ENCODE measurements at places on chromosomes 1 and 21.

- no peak for DNase-seq
Observed at GRCh38 chr1:156572663-156573018, 276 bp upstream of the IQGAP3 start.

- no peak for DNase-seq
Observed at GRCh38 chr21:46255758-46256337, 27.3 kb upstream of the LSS start.

GRCh38 chr1:200021577-200022238 is 5.8 kb upstream of the NR5A2 start:
- no peak for DNase-seq

- DNase-seq: no peak
Observed at GRCh38 chr1:188070848-188071247, 1242.1 kb downstream of the PLA2G4A start.

DNA sequence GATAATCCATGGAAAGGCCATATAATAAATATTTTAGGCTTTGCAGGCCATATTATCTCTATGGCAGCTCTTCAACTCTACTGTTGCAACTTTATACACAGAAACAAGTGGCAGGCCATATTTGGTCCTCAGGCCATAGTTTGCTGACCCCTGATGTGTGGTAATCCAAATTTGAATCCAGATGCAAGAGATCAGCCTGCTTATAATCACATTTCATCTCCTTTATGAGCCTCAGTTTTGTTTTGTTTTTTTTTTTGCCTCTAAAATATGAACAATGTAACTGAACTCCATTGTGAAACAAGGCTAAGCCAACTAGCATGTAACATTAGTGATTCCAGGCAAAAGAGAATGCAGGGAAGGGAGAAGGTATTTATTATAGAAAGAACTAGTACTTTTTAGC is 81.6 kb downstream of the PRKAA2 start:
- DNase-seq: no peak

DNA sequence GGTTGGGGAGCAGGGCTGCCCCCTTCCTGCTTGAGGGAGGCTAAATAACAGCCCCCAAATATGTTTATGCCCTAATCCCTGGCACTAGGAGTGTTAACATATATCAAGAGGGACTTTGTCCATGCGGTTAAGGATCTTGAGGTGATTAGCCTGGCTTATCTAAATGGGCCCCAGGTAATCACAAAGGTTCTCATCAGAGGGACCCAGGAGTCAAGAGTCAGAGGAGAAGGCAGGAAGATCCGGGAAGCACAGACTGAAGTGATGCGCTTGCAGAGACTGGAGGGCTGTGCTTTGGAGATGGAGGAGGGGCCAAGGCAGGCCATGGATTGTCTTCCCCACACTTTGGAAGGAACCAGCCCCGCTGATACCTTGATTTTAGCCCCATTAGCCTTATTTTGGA is 86.4 kb downstream of the IER5 start:
- no peak for DNase-seq

DNA sequence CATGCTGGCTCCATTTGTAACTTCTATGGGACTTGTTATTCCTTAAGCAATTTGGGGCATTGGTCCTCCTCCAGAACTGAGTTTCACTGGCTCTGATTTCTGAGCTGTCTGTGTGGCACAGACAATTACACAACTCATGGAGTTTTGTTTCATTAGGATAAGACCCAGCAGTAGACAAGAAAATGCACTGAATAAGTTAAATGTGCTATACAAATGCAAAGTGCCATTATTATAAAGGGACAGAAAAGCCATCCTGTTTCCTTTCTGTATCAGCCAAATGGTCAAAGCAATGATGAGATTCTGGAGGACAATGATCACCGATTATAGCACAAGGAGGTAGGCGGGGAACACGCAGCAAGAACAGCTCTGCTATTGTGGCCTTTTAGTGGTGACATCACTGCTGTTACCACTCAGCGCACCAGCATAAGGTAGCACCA is 81.9 kb downstream of the CNIH3 start:
- DNase-seq: no peak

GRCh38 chr1:246622035-246622652 is 55.9 kb downstream of the CNST start:
- DNase-seq: no peak

GRCh38 chr21:33057385-33057940 is 12.5 kb upstream of the OLIG1 start:
- no peak for DNase-seq

- no peak for DNase-seq
Observed at GRCh38 chr1:44380666-44381177, 24.3 kb upstream of the RNF220 start.

- DNase-seq: no peak
Observed at GRCh38 chr1:74429580-74429979, 82.8 kb downstream of the LRRC53 start.

- DNase-seq: peak; percentile 30
Observed at GRCh38 chr1:6166655-6167390, 13.3 kb downstream of the CHD5 start.

- no peak for DNase-seq
Observed at GRCh38 chr1:166258017-166258416, 91.2 kb upstream of the FAM78B start.

DNA sequence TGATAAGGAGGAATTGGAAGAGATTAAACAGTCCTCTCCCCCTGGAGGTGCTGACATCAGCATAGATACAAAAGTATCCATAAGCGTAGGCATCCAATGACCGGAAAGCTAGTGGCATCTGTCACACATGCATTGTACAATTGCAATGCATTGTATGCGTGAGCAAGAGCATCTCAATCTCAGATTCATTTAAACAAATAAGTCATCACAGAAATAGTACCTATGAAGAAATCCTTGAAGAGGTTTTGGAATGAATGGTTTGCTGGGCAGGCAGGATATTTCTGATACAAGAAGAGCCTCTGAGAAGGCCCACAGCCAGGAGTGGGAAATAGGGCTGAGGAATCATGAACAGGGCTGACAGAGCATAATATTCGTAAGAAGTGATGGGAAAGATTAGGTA is 88.9 kb upstream of the ABCD3 start:
- no peak for DNase-seq

DNA sequence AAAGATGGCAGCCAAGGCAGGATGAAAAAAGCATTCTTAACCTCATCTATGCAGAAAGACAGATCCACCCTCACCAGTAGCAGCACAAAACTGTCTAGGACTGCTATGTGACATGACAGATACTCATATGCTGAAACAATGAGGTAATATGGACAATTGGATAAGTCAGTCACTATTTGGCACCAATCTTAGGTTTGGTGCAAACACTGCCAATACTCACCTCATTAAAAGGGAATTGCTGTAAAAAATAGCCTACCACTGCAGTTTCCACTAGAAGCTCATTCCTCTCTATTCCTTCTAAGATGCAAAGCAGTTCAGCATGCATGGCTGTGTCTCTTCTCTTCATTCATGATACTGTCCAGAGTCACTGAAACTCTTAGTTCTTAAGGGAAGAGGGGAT is 91.7 kb downstream of the TBX15 start:
- DNase-seq: no peak

- no peak for DNase-seq
Observed at GRCh38 chr1:229952670-229953520, 114.1 kb upstream of the GALNT2 start.

GRCh38 chr1:81999364-81999763 is 198.6 kb downstream of the ADGRL2 start:
- DNase-seq: no peak

- DNase-seq: no peak
Observed at GRCh38 chr1:224901087-224901810, 28.2 kb upstream of the DNAH14 start.

GRCh38 chr1:108644984-108645383 is 15.9 kb downstream of the HENMT1 start:
- DNase-seq: peak; percentile 47

- DNase-seq: no peak
Observed at GRCh38 chr1:235929216-235929615, 62.5 kb upstream of the LYST start.

GRCh38 chr1:22250724-22251123 is 107.8 kb upstream of the WNT4 start:
- no peak for DNase-seq

GRCh38 chr21:14687268-14687625 is 141.1 kb upstream of the SAMSN1 start:
- DNase-seq: no peak

DNA sequence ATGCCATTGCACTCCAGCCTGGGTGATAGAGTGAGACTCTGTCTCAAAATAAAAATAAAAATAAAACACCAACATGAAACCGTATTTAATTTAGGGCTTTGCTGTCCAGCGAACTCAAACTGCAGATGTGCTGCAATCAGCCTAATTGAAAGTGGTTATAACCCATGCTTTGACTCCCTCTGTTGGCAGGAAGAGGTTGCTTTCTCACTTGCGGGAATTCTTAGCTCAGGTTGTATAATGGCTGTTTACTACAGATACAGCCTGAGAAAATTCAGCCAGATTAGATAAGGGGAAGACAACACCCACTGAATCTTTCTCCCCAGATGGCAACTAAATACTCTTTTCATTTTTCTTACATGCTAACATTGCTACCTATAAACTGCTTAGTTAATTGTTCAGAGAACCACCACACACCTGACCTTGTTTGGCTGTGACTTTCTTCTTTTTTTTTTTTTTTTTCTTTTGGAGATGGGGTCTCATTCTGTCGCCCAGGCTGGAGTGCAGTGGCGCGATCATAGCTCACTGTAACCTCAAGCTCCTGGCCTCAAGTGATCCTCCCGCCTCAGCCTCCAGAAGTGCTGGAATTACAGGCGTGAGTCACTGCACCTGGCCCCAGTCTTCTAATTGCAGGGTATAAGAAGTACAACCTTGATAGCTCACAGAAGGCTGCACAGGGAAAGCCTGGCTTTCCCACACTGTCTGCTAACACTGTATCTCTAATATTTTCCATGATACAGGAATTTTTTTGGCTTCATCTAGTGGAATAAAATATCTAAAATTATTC is 34.6 kb downstream of the DNTTIP2 start:
- DNase-seq: no peak

DNA sequence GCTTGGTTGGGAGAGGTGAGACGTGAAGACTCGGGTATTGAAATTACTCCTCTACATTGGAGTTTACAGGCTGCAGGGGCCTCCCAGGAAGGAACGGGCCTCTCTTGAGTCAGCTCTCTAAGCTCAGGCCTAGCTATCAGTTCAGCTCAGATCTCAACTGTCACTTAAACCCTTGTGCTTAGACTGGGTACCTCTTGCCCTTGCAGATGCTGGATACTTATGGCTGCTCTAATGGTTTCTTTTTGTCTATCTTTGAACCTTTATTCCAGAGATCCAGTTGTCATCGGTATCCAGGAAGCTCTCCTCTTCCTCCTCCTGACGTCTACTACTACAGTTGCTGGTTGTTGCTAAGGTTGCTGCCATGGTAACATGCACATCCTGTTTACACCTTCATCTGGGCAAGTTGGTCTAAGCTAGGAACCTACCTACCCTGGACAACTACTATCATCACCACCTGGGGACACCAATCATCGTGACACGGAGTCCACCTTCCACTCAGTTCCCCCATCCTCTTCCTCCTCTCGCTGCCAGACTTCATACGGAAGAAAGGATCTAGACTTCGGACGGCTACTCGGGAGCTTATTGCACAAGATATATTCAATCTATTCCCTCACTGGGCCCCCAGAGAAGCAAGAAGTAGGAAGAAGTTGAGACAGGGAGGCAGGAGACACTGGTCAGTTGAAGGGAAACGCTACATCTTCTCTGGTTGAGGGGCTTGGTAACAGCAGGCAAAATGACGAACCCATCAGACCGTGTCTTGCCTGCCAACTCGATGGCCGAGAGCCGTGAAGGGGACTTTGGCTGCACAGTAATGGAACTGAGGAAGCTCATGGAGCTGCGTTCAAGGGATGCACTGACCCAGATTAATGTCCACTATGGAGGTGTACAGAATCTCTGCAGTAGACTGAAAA is 56.1 kb downstream of the ATP2B4 start:
- DNase-seq: no peak

DNA sequence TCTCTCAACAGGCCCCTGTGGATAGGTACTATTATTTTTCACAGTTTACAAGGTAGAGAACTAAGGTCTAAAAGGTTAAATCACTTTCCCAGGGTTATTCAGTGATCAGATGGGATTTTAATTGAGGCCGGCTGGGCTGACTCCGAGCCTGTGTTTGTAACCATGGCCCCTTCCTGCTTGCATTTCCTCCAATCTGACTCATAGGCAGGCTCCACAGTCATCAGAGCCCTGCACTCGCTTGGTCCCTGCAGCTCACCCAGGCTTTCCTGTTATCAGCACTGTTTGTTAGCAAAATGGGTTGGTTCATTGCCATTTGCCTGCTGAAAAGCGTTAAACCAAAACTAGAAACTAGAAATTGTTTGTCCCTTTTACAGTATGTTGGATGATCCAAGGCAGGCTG is 41.4 kb upstream of the LMX1A start:
- DNase-seq: no peak

GRCh38 chr1:167159782-167160181 is 60.9 kb upstream of the POU2F1 start:
- DNase-seq: no peak

DNA sequence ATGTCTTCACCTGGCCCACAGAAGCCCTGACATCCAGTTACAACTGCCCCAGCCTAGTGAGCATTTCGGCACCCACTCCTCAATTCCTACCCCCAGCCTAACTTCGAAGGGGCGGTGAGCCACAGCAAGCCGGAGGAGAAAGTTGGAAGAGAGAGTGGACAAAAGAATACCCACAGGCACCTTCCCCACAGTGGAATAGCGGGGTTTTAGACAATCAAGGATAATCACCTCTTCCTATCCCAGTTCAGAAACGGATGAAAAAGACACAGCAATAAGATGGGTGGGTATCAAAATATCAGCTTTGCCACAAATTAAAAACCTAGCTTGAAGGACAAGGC is 1.3 kb upstream of the LSS start:
- no peak for DNase-seq

- DNase-seq: peak; percentile 33
Observed at GRCh38 chr1:3462356-3463012, 8.0 kb downstream of the ARHGEF16 start.

DNA sequence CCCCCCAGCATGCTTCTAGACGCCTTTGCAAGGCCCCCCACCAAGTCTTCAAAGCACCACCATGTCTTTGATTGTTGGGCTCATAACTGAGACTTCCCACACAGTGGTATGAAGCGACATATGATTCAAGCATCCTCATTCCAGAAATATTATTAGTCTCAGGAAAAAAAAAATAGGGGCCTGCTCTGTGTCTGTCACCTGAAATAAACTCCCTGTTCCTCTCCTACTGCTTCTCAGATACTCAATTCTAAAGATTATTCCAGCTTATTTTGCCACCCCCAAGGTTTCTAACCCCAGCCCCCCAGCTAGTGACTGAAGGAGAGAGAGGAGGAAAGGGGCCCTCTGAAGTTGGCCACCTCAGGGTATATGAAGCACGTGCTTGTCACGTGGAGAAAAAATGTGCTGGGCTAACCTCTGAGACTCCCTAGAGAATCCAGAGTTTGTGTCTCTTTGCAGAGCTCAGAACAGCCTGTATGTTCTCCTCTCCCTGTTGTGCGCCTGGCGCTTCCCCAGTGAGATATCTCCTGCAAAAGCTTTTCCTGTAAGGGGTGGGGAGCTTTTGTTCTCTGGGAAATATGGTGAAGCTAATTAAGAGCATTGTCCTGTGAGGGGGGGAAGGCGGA is 35.9 kb upstream of the RASAL2 start:
- no peak for DNase-seq

- DNase-seq: no peak
Observed at GRCh38 chr1:147741065-147741464, 19.3 kb downstream of the GJA5 start.

Data from lower lobe of right lung (tissue), 2 donors.